Sigmoid colon (tissue), 7 donors: ENCODE measurements at places on chromosomes 1 and 21. TPM values are rescaled to one million over a fixed set of nuclear protein-coding genes. Genes with fewer than 3 reads are reported as not detected.

- no peaks in the 10 kb centered on the region for H3K27me3 ChIP-seq
- no peak overlapping the region for H3K4me3 ChIP-seq
- DNase-seq: no peak
Observed at GRCh38 chr1:55015123-55015522, 16.4 kb downstream of the BSND start.

TINAGL1 gene
- 40.9 TPM for polyA plus RNA-seq

DNA sequence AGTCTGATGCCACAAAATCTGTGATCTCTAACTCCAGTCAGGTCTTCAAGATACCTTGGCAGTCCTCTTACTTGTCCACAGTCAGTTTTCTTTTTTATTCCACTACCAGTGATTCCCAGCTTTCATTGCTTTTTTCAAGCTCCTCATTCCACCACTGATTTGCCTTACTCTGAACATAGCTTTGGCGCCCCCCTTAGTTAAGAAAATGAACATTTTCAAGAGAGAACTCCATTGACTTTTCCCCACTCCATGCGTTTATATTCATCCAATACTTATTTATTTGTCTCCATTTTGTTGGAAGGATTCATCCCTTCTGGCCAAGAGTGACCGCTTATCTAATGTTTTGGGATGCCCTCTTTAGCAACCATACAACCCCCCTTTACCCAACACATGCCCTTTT is 33.9 kb upstream of the IPO9 start:
- no peak overlapping the region for H3K4me3 ChIP-seq
- no peaks in the 10 kb centered on the region for H3K27me3 ChIP-seq
- peaks cover 29% of the 10 kb centered on the region for H3K4me1 ChIP-seq
- no peak for DNase-seq

DNA sequence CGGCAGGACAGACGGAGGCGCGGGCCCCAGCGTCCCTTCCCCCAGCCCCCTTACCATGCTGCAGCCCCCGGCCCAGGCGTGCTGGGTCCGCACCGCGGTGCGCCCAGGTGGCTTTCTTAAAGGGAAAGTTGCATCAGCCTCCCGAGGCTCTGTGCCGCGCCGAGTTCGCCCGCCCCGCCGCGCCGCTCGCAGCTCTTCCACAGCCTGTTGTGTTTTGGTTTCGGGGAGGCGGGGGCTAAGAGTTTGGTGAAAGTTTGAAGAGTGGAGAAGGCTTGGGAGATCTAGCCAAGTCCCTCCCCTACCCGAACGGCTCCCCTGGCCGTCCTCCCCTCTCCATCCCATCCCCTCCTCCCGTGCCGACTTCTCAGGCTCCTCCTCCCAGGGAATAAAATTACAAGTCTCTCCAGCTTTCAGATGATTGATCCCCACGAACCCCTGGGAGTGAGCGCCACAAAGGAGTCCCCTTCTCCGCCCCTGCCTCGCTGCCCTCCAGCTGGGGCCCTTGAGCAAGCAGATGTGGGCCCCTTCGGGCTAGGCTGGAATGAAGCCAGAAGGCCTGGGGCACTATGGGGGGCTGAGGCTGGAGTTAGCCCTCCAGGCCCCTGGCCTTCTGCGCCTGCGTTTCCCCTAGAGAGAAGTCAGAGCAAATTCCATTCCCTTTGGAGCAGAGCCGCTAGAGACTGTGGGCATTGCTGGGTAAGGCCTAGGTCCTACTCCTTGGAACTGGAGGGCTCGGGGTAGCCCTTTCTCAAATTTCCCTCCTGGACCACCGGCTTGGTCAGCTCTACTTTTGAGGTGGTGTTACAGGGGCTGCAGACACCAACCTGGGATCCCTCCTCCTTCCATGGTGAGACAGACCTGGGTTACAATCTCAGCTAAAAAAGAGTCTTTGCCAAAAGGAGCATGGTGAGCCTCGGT is at the start of gene SLC6A9:
Gene SLC6A9 (minus strand): TSS at position 211 of the 918 bp plus-strand sequence. CDS start 7,185 bp downstream, outside the sequence.
- H3K36me3 ChIP-seq: no peaks in the 10 kb centered on the region
- H3K4me3 ChIP-seq: peak within 1 kb of the TSS; percentile 88
- H3K4me1 ChIP-seq: peaks cover 47% of the 10 kb centered on the region
- H3K27ac ChIP-seq: peak within 1 kb of the TSS; percentile 92

DNA sequence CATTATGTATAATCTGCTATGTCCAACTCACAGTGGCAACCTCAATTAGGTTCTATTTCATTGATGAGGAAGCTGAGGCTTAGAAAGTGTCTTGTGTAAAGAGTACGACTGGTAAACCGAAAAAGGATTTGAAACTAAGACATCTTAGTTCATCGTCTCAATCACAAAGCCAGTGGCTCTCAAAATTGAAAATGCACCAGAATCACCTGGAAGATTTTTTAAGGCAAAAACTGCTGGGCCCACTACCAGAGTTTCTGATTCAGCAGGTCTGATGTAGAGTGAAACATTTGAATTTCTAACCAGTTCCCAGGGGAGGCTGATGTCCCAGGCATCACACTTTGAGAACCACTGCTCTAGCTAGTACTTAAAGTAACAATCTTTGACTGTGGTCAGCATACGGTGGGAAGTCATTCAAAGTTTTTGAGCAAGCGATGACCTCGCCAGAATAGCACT is 5.2 kb upstream of the LRRC53 start:
- no peaks in the 10 kb centered on the region for H3K36me3 ChIP-seq
- no peak for DNase-seq
- H3K4me3 ChIP-seq: no peak overlapping the region
- H3K27ac ChIP-seq: no peak overlapping the region
- no peaks in the 10 kb centered on the region for H3K4me1 ChIP-seq

DNA sequence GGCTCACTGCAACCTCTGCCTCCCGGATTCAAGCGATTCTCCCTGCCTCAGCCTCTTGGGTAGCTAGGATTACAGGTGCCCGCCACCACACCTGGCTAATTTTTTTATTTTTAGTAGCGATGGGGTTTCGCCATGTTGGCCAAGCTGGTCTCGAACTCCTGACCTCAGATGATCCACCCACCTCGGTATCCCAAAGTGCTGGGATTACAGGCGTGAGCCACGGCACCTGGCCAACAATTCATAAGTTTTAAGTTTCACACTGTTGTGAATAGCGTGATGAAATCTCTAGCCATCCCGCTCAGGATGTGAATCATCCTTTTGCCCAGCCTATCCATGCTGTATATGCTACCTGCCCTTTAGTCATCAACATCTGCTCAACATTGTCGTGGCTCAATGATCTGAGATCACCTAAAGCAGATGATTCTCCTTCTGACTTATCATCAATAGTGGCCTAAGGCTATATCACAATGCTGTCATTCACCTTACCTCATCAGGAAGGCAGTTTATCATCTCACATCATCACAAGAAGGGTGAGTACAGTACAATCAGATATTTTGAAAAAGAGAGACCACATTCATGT is 2.6 kb downstream of the PFDN2 start:
- DNase-seq: no peak
- H3K27me3 ChIP-seq: no peaks in the 10 kb centered on the region
- peaks cover 4% of the 10 kb centered on the region for H3K36me3 ChIP-seq
- no peaks in the 10 kb centered on the region for H3K4me1 ChIP-seq
- H3K27ac ChIP-seq: no peak overlapping the region

- no peak overlapping the region for H3K4me3 ChIP-seq
- no peak overlapping the region for H3K27ac ChIP-seq
- H3K27me3 ChIP-seq: no peaks in the 10 kb centered on the region
- H3K4me1 ChIP-seq: no peaks in the 10 kb centered on the region
Observed at GRCh38 chr1:83053446-83053845, 945.5 kb downstream of the TTLL7 start.

- H3K4me1 ChIP-seq: peaks cover 11% of the 10 kb centered on the region
- H3K36me3 ChIP-seq: no peaks in the 10 kb centered on the region
- no peaks in the 10 kb centered on the region for H3K27me3 ChIP-seq
- no peak overlapping the region for H3K27ac ChIP-seq
Observed at GRCh38 chr1:117732065-117732797, 126.4 kb downstream of the TENT5C start.
